ENCODE measurements at places on chromosomes 7 and 10. TPM values are rescaled to one million over a fixed set of nuclear protein-coding genes. Genes with fewer than 3 reads are reported as not detected.

The CRYGN gene
- total RNA-seq, result not detected

The NUDCD3 gene
- total RNA-seq, result 60.2 TPM

The CCAR1 gene
- total RNA-seq, result 64.5 TPM

- no peak for DNase-seq
These were observed 96.3 kb upstream of the STK17A start for GRCh38 chr7:43486634-43487033.

DNA sequence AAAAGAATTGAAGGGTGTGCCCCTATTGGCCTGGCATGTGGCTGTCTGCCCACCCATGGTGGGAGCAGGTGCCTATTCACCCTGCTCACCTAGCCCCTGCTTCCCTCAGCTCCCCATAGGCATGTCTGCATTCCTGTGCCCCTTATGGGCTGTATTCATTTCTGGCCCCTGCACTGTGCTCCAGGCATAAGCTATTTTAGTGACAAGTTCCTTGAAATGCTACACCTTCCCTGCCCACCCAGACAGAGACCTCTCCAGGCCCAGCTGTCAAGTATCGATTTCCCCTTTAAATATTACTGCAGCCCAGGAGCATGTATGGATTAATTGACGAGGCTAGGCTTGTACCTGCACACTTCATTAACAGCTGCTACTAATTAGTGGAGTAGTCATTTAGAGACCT is 235.4 kb downstream of the RPS24 start:
- DNase-seq, result peak; percentile 52

GRCh38 chr10:6396226-6396625 is 183.8 kb downstream of the PRKCQ start:
- DNase-seq, result no peak

GRCh38 chr10:88168171-88169036 is 305.0 kb downstream of the PTEN start:
- DNase-seq, result no peak

- no peak for DNase-seq
These were observed 285.6 kb upstream of the POM121L12 start for GRCh38 chr7:52749880-52750279.

DNA sequence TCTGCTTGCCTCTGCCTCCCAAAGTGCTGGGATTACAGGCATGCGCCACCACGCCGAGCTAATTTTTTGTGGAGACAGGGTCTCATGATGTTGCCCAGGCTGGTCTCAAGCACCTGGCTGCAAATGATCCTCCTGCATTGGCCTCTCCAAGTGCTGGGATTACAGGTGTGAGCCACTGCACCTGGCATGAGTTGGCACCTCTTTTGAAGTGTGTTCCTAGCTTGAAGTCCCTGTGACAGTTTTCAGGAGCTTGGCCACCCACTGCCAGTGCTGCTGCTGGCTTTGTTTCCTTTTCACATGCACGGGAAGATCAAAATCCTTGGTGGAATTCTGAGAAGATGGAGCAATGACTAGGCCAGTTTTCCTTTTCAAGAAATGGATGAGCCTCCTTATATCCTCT is 126.3 kb downstream of the NRP1 start:
- DNase-seq, result no peak

- no peak for DNase-seq
These were observed 28.7 kb downstream of the ZCCHC24 start for GRCh38 chr10:79416578-79417255.

- DNase-seq, result no peak
These were observed 3.5 kb downstream of the TSC22D4 start for GRCh38 chr7:100475549-100475948.

Measured in SJCRH30 (cell line).